ENCODE measurements at places on chromosomes 6 and 20. TPM values are rescaled to one million over a fixed set of nuclear protein-coding genes. Genes with fewer than 3 reads are reported as not detected.

DNA sequence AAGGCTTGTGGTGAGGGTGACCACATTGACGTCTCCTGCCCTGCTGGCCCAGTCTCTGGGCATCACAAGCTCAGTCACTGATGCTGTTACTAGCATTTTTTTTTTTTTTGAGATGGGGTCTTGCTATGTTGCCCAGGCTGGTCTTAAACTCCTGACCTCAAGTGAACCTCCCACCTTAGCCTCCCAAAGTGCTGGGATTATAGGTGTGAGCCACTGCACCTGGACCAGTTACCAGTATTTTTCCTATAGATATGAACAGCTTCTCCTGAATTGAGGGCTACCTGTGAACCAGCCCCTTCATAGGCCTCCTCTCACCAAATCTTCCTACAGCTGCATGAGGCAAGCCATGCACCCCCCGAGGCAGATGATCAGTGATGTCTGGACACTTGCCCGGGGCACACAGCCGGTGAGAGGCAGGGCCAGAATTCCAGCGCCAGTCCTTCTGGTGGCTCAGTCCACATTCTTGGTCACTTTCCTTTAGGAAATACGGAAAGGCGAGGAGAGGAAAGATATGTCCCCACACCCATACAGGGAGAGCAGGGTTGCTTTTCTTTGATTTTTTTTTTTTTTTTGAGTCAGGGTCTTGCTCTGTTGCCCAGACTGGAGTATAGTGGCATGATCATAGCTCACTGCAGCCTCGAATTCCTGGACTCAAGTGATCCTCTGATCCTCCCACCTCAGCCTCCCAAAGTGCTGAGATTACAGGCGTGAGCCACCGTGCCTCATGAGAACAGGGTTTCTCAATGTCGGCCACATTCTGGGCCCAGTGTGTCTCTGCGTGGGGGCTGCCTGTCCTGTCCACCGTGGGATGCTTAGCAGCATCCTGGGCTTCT is 50.7 kb downstream of the UBE2V1 start:
- DNase-seq = no peak

DNA sequence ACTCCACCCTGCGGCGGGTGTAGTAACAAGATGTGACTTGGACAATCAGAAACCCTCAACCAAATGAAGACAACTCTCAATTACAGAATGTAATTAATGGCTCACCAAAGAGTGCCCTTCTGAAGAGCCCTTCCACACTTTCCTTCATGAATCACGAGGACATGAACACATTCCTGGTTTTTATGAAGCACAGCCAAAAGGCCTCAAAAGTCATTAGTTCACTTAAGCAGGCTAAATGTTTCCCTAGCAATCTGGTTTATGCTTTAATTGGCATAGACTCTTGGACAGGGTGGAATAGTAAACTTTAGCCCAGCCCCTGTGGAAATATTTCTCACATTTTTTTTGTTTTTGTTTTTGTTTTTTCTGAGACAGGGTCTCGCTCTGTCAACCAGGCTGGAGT is 20.5 kb downstream of the CPNE5 start:
- DNase-seq = no peak

DNA sequence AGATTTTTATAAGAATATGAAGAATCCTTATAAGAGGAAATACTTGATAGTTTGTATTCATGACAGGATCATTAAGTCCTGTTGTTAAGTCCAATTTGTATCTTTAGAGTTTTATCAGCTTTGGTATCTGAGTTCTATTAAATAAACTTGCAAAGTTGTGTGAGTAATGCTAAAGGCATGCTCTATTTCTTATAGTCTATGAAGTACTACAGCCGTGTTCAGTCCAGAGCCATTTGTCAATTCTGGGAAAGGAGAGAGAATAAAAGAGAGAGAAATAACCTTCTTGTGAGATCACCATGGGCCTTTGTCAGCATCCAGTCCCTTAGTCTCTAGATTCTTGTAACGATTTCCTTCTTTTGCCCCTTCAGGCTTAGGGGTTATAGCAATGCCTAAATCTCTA is 181.2 kb upstream of the POU3F2 start:
- DNase-seq = no peak

GRCh38 chr6:106118835-106119431 is 32.8 kb downstream of the PRDM1 start:
- DNase-seq = no peak

- DNase-seq = no peak
Measured at GRCh38 chr20:46622165-46622564, 29.1 kb downstream of the SLC13A3 start.

The TEAD3 gene
- polyA plus RNA-seq = 53.0 TPM

All from renal pelvis (tissue), 12 donors.